ENCODE measurements at places on chromosomes 6 and 20.

DNA sequence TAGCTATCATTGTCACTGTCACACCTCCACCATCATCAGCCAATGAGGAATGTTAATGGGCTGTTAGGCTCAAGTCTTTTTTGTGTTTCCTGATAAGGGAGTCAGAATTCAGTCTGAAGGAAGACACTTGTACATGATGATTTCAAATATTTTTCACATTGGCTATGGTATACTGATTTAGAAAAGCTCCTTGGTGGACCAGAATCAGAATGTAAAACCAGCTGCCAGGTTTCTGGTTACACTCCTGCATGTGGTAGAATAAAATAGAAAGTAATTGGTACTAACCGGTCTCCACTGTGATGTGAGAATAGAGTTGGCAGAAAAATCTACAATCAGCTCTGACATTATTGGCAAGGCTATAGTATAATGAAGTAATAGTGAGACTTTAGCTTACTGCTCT, 10.7 kb downstream of the COL9A1 start:
- DNase-seq = no peak

DNA sequence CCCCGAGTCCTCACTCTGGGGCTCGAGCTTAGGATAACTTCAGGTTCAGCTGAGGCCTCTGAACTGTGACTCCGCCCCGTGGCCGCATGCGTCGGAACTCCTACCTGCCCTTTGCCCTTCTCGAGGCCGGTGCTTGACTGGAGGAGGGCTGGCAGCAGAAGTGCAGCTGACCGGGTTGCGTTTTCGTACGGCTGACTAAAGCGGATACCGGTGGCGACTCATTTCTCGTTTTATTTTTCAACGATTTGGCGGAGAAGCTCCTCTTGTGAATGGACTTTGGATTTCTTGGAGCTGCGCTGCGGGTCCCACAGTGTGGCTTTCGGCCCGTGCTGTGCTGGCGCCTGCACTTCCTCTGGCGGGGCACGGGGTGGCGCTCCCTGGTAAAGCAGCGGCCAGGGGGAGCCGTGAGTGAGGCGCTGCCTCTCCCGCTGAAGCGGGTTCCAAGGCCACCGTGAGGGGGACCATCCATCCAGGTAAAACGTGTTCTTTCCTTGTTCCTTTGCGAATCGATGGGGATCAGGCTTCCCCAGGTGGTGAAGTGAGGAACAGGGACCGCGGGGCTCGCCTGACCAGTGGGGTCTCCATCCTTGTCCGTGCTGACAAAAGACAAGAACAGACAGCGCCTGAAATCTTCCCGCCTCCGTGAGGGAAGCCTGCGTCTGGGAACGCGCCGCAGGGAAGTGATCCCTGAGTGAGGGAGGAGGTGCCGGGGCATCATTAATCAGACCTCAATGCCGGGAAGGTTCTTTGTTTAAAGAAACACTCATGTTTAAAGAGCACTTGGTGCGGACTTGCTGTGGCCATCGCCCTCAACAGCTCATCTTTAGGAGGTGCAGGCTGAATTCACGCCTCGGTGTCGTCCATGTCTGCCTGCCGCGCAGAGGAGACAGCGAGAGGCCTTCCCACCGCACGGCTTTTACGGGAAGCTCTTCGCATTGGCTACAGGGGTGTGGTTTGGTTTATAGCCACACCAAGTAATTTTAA, 38.8 kb downstream of the ERMARD start:
- peak; percentile 91 for DNase-seq

GRCh38 chr6:10995114-10995707, 48.9 kb downstream of the ELOVL2 start:
- no peak for DNase-seq

GRCh38 chr6:120918137-120918536, 416.1 kb downstream of the TBC1D32 start:
- no peak for DNase-seq

- peak; percentile 11 for DNase-seq
These were observed 16.5 kb downstream of the BLOC1S5 start for GRCh38 chr6:8047541-8048292.

DNA sequence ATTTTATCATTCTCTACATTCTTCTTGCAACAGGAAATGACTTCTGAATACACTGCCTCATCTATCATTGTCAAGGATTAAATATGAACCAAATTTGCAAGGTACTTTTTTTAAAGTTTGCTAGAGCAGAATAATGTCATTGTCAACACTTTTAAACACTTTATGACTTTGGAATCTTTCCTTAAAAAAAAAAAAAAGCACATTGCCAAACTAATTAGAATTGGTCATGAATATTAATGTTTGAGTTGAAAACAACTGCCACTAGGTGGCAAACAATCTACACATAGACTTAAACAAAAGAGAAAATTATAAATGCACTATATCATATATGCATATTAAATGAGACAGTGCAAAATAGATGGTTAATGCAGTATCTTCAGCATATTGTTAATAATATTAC, 32.5 kb upstream of the TMEM244 start:
- no peak for DNase-seq

GRCh38 chr6:136784271-136784664, 8.0 kb downstream of the MAP3K5 start:
- DNase-seq = no peak

- DNase-seq = no peak
These were observed 5.2 kb downstream of the TFAP2C start for GRCh38 chr20:56634307-56634706.

DNA sequence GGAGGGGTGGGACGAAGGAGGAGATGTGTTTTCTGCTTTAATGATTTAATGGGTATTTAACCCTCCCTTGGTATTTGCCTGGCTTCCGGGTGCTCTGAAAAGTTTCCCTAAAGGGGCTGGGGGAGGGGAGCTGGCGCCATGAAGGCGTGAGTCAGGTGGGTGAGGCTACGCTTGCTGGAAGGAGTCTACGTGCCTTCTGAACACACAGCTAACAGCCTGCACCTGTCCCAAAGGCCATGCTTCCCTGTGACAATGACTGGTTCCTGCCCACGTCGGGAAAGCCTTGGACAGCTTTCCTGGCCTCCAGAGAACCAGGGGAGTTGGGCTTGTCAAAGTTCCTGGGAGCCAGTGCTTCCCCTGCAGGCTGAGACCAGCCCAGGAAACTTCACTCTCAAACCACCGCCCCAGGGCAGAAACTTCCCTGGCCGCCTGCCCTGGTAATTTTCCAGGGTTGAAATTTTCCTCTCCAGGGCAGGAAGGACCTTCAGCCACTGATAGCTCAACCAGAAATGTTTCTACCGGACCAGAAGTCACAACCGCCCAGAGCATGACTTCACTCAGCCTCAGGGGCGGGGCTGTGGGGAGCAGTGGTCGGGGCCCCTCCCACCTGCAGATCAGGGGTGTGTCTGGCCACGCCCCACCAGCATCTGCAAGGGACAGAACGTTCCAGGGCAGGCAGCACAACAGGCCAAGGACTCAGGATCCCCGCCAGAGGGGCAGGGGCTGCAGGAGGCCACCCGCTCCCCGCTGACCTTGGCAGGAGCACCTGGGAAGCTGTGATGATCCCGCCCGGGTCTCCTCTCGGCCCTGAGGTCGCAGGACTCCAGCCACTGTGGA, 18.6 kb upstream of the SLCO4A1 start:
- peak; percentile 98 for DNase-seq

DNA sequence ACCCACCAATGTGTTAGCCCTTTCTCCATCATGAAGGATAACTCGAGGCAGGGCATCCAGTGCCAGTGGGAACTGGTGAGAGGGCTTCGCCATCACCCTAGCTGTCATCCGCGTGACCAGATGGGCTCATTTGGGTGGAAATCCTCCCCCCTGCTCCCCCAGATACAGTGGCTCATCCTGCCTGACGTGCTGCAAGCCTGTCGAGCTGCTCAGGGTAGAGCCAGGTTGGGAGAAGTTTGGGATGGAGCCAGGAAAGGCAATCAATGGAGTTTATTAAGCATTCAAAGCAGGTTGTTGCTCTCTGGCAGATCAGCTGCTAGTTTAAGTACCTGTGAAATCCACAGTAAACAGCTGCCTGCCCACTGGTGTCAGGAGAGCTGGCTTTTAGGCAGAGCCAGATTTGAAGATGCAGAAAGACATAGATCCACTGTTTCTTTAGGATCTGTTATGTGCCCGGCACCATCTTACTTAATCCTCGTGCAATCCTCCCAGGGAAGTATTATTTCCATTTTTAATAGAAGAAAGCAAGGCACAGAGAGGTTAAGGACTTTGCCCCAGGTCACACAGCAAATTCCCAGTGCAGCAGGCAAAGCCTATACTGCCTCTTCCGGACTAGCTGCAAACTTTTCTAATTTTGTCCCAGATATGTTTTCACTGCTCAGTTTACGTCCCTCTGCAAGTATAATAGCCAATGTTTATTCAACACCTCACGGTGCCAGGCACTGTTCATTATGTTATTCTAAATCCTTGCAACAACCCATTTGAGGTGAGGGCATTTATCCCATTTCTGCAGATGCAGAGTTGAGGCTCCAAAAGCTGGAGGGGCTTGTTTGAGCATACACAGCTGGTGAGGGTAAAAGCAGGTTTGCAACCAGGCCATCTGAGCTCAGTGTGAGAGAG, 54.1 kb upstream of the KCNG1 start:
- no peak for DNase-seq

GRCh38 chr6:26592649-26593048, 4.1 kb upstream of the ABT1 start:
- no peak for DNase-seq

DNA sequence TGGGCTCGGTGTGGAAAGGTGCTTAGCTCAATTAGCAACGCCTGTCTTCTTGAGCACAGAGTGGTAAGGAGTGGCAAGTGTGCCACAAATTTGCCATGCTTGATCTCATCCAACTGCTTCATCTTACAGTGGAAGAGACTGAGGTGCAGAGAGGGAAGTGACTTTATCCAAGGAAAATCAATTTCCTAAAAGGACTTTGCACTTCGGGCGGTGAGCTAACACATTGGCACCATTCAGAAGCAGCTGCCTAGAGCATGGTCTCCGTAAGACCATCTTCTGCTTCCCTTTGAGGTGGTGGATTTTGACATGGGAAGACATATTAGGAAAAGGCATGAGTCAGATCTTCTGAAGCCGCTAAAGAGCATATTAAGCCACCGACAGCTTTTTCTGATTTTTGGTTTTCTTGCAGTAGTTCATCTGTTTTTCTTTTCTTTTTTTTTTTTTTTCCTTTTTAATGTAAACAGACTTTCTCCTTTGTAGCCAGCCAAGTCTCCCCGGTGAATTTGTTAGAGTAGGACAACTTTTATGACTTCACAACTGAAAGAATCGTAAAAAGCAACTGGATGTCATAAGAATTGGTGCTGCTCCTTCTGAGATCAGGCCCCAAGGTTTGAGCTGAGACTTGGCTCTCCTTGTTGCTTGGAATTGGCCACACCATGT, 273.2 kb downstream of the CDC5L start:
- DNase-seq = peak; percentile 58

GRCh38 chr6:111806165-111806547, 67.1 kb downstream of the FYN start:
- no peak for DNase-seq

DNA sequence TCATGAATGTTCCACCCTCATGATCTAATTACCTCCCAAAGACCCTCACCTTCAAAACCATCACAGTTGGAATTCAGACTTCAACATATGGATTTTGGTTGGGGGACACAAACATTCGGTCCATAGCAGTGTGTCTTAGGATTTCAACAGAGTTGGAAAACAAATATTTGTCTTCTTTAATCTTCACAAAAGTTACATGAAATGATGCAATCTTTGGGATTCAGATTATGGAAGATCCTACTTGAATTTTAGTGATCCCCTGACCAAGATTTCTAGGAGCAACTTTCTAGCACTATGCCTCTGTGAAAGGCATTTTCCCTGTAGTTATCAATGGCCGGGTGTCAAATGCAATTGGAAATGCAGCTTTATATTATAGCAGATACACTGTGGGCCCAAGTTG, 86.5 kb downstream of the TRMT11 start:
- no peak for DNase-seq

- no peak for DNase-seq
These were observed 161.0 kb upstream of the LAMP5 start for GRCh38 chr20:9353180-9353915.

DNA sequence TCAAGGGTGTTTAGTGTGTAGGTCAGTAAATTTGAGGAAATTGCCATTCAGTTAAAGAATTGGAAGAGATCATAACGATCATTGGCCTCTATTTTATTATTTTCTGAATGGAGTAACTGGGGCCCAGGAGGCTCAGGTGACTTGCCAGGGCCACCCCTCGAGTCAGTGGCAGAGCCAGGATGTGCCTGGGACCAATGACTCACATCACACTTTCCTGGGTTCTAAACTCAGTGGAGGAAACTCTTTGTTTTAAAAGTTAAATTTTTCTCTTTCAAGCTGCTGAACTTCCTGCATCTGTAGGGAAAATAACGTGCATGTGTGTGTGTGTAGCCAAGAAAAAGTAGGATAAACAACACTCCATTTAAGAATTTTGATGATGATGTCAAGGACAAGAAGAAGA, 135.5 kb downstream of the MYLK4 start:
- DNase-seq = no peak

DNA sequence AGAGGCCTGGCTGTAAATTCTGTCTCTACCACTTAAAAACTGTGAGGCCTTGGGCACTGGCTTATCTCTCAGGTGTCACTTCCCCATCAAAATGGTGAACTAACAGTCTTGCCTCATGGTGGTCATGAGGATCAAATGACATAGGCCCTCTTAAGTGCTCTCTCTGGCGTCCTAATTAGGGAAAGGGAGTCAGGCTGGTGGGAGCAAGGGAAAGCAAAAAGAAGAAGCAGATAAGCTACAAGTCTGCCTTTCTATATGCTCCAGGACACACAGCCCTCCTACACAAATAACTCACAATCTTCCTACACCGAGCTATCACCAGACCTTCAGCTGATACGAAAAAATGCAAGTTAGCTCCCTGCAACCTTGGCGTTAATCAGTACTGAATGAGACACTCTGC, 19.5 kb upstream of the SLC22A16 start:
- DNase-seq = no peak

- peak; percentile 41 for DNase-seq
These were observed 862 bp downstream of the UCKL1 start for GRCh38 chr20:63955281-63955826.

DNA sequence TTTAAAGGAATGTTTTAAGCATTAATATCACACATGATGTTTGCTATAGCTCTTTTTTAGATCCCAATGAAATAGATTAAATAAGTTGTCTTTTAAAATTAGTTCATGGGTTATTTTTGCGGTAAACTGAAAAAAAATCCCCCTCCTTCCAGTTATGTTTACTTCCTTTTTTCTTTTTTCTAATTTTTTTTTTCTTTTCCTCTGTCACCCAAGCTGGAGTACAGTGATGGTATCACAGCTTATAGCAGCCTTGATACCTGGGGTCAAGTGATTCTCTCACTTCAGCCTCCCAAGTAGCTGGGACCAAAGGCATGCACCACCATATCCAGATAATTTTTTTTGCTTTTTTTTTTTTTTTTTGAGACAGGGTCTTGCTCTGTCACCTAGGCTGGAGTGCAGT, 17.8 kb upstream of the SCAF8 start:
- DNase-seq = no peak

- no peak for DNase-seq
These were observed 127.2 kb downstream of the DTNBP1 start for GRCh38 chr6:15535495-15536197.
